ENCODE measurements at places on chromosomes 12 and 14. TPM values are rescaled to one million over a fixed set of nuclear protein-coding genes. Genes with fewer than 3 reads are reported as not detected.

DNA sequence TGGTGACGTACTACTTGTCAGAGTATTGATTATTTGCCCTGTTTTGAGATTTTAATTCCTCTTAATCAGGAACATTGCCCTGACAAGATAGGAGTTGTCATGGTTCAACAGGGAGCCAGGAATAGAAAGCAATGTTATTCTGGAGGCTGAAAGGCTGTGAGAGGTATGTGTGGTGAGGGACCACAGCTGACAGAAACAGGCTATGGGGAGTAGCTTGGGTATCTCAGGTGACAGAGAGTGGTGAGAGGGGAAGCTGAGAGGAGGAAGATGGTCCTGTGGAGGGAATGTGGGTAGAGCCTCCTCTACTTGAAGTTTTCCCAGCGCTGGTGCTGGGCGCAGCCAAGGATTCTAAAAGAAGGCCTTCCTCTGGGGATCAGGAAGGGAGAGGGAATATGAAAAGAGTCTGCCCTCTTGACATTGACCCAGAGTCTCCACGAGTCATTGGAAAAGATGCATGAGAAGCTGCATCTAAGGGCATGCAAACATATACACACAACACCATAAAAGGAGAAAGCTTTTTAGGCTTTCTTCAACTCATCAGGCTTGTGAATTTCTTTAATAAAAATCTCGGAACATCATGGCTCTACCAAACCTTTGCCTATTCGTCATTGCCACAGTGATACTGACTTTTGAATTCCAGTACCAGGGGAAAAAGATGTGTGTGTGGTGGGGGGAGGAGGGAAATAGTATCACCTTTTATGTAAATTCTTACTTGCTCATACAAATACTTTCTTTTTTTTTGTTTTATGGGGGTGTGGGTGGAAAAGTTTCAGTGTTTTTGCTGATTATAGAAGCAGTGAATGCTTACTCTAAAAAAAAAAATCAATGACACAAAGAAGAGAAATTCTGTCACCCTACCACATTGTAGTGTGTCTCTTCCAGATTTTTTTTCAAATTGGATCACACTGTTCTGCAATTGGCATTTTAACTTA is 39.9 kb upstream of the DHRS7 start:
- DNase-seq: no peak

The ENDOU gene
- total RNA-seq: not detected

The IL26 gene
- total RNA-seq: not detected

DNA sequence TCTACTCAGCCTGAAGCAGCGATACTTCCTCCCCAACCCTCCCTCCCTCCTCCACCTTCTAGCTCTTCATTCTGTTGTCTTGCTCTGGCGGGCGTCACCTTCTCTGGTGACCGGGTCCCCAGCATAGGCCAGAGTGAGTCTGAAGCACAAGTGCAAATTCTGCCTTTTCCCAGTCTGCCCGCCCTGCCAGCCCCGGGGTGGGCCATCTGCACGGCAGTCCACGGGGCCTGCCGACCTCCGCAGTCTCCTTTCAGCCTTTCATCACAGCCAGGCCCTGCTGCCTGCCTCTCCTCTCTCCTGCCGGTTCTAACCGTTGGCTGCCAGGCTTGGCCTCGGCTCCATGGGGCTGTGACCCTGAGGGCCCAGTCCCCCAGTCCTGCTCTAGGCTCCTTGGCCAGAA is 58.7 kb downstream of the TESC start:
- no peak for DNase-seq

DNA sequence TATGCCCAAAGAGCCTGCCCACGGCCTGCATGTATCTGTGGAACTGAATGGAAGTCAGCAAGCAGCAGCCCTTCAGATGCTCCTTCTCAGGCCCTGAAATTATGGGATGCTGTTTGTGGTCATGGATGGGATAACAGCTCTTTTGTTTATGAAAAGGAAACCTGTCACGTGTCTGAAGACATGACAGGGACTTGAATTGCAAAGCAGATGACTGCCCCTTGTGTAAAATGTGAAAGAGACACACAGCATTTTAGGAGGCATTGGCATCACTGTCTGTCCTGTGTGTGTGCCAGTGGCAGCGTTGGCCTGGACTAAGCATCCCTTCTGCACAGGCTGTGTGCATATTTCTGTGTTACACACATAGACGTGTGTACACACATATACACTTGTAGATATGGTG is 192.1 kb downstream of the VRK1 start:
- no peak for DNase-seq
